ENCODE measurements at places on chromosomes 11 and 22. TPM values are rescaled to one million over a fixed set of nuclear protein-coding genes. Genes with fewer than 3 reads are reported as not detected.

Gene CDC42BPG
- total RNA-seq = 0.16 TPM

Gene SYNGR1
- 63.9 TPM for total RNA-seq

Gene CTSW
- not detected for total RNA-seq

Gene RBM4B
- 94.5 TPM for total RNA-seq

DNA sequence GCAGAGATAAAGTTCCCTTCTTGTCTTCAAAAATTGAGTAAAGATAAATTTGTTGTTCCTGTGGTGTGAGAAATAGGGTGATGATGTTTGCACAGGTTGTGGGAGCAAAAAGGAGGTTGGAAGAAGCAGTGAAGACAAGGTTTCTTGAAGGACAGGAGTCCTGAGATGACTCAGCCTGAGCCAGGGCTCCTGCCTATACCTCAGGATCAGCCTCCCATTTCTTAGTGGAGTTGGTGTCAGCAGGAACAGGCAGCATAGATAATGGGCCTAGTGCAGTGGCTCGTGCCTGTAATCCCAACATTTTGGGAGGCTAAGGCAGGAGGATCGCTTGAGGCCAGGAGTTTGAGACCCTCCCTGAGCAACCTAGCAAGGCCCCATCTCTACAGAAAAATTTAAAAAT lies 28.7 kb downstream of the EIF4G2 start:
- DNase-seq = no peak

All from occipital lobe (tissue), 3 donors.